ENCODE measurements at places on chromosomes 4 and X.
A peak's percentile ranks its signal among the peaks of the same experiment; 100 is the strongest.

- no peak for DNase-seq
Measured at GRCh38 chr4:19776929-19777328, 474.8 kb upstream of the SLIT2 start.

GRCh38 chrX:118552121-118552900 lies 56.7 kb downstream of the DOCK11 start:
- no peak for DNase-seq

DNA sequence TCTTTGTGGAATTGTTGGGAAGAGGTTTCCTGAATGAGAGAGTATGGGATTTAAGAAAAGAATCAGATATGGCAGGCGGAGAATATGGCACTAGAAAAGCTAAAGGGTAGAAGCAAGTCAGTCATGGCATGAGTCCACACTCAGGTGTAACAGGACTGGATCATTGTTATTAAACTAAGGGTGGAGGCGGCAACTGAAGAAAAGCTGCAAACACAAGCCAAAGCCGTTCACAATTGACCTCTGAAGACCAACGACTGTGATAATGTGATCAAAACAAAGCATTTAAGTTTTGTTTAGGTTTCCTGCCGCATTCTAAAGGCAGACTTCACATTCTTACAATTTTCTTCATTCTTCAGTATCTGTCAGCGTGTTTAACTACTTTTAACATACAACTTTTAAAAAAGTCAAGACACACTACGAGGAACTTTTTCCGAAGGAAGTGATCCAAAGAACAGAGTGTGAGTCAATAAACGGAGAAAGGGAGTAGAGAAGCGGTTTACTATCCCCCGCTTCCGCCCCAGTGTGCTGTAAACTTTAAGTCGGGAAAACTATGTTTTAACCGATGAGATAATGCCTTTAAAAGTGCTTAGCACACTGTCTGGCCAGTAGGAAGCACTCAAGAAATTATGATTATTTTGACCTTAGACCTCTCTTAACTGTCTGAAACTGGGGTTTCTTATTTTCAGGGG lies 909 bp upstream of the SLAIN2 start:
- no peak for DNase-seq

DNA sequence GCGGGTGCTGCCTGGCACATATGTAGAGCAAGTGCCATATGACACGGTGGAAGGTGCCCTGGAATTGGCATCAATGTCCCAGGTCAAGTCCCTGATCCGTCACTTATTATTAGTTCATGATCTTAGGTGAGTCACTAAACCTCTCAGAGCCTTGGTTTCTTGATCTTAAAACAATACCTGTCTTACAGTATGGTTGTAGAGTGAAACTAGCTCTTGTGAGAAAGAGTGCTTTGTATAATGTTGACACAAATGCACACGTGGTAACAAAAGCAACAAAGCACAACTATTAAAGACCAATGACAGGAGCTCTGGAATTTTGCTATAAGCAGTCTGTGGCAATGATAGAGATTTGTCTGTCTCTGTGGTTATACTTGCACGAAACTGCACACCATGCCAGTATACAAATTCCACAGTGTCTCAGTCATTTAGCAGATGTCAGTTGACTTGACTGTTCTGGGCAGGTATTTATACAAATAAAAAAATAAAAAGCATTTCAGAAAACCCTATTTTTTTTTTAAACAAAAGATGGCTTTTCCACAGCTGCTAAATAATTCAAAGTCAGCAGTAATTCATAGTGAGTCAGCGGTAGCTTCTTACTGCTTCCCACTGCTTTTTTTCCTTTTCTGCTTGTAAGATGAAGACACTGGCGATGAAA lies 19.7 kb upstream of the ACSL1 start:
- DNase-seq: no peak

DNA sequence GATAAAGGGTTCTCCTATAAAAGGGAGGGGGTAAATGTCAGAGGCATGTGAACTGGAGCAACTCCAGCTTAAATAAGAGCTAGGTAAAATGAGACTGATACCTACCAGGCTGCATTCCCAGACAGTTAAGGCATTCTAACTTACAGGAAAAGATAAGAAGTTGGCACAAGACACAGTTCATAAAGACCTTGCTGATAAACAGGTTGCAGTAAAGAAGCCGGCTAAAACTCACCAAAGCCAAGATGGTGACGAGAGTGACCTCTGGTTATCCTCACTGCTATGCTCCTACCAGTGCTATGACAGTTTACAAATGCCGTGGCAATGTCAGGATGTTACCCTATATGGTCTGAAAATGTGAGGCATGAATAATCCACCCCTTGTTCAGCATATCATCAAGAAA lies 13.1 kb upstream of the SULT1B1 start:
- no peak for DNase-seq

DNA sequence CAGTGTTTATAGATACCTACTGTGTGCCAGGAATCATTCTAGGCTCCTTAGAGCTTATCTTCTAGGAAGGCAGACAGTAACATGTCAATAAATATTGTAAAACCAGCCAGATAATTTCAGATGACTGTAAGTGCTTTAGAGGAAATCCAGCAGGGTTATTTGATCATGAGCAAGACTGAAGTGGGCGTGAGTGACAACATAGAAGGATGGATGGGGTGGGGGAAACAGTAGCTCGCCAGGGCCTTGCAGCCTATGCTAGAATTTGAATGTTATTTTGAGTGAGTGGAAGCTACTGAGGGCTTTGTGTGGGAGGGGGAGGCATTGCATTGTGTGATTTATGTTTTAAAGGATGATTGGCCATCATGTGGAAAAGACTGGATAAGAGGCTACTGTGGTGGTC lies 6.7 kb downstream of the SRD5A3 start:
- DNase-seq: no peak

GRCh38 chr4:60805500-60806313 lies 394.4 kb upstream of the ADGRL3 start:
- peak; percentile 0 for DNase-seq

DNA sequence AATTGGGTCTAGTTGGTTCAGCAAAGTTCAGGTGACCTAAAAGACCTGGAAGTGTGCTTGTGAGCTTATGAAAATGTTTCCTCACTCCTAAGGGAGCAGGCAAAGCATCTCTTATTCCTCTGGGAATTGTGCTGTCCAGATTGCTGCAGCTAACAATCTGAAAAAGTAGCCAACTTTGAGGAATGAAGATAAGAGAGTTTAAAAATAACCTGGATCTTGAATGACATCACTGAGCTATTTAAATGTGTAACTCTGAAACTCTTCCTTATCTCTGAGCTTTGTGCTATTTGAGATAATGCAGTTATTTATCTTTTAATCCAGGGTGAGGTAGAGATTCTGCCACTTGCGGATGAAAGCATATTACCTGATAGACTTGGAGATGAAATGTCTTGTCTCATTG lies 384.8 kb downstream of the PPP4R3C start:
- no peak for DNase-seq

DNA sequence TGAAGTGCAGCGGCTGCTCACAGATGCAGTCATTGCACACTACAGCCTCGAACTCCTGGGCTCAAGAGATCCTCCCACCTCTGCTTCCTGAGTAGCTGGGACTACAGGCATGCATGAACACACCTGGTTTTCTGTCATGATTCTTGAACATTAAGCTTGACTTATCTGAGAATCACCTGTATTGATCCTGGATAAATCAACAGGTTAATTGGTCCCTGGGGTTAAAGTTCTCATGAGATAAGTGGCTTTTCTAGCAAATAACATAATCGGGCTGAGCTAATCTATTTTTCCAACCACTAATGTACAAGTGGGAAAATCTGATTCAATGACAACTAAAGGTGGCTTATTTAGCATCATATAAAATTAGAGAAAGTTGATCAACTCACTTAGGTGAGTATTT lies 56.0 kb upstream of the LRAT start:
- no peak for DNase-seq

GRCh38 chr4:4591071-4591470 lies 49.2 kb upstream of the STX18 start:
- no peak for DNase-seq

DNA sequence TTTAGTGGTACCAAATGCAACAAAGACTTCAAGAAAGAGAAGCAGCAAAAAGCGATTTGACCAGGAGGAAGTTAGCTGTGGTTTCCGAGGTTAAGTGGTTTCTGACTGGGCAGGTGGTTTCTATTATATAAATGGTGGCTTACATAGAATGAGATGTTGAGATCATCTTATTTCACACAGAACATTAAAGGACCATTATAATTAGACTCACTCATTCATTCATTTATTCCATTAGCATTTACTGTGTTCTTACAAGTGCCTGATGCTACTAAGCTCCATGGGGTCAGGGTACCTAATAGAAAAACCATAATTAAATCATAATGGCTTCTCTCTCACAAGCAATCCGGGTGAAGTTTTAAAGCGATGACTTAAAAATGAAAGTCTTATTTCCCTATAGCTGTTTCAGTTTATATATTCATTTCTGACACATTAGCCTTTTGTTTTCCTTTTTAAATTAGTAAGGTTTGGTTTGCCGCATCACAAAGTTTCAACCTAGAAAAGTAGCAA lies 10.6 kb downstream of the TSPAN6 start:
- DNase-seq: peak; percentile 4

GRCh38 chr4:79514621-79515329 lies 106.7 kb upstream of the GK2 start:
- no peak for DNase-seq

- peak; percentile 61 for DNase-seq
Measured at GRCh38 chrX:130110379-130111219, at the start of gene ELF4. ELF4 (minus strand) TSS chrX:130110497; CDS start chrX:130081330, 29,167 bp downstream.

- no peak for DNase-seq
Measured at GRCh38 chr4:1608821-1609500, 75.2 kb downstream of the FAM53A start.

- DNase-seq: no peak
Measured at GRCh38 chr4:66906314-66906713, 639.0 kb downstream of the CENPC start.

DNA sequence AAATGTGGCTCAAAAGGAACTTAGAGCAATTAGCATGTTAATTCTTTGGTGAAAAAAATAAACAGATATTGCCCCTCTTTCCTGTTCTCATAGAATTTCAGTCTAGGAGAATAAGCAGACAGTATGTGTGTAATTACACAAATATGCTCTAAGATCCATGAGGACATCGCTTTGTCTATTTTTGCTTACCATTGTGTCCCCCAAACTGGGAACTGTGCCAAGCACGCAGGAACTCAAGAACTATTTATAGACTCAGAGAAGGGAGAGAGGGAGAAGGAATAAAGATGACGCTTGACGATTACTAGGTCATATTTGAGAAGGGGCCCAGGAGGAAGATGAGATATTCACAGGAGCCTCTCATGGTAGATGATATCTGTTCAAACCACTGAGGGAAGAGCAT lies 692.6 kb downstream of the RAB28 start:
- no peak for DNase-seq

GRCh38 chr4:1711055-1711570 lies 1.0 kb downstream of the SLBP start:
- DNase-seq: no peak

- no peak for DNase-seq
Measured at GRCh38 chr4:33626221-33626620, 2618.1 kb downstream of the ARAP2 start.

DNA sequence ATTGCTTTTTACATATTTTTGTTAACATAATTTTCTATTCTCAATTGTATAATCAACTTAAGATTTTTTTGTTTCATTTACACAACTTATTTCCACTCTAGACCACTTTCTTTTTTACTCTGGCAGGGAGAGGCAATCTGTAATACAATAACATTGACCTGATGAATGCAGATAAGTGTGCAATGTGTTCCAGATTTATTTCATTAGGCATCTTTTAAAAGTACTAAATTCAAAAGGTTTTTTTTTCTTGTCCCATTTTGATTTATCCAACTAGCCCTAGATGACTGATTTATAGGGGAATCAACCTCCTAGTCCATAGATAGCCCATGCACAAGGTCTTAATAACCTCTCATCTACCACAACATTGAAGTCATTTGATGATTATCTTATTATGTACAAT lies 55.5 kb upstream of the AGTR2 start:
- DNase-seq: no peak

GRCh38 chr4:54371173-54371572 lies 142.1 kb downstream of the PDGFRA start:
- DNase-seq: no peak

- DNase-seq: no peak
Measured at GRCh38 chrX:149830192-149830873, 48.6 kb downstream of the MAGEA9 start.

DNA sequence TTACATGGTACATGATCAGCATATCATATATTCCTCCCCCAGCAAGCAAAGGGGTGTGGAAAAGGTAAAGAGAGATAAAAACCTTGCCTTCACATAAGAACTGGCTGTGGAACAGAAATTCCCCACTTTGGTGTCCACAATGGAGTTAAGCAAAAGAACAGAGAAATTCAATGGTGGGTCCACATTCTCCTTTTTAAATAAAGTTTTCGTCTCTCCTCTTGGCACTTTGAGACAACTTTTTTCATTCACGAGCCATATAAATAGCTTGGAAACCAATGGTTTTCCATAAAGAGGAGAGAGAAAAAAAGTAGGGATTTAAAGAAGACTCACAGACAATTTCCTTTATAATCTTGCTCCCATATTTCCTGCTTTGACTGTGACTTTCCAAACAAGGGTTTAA lies 148.1 kb downstream of the TSPAN5 start:
- no peak for DNase-seq

DNA sequence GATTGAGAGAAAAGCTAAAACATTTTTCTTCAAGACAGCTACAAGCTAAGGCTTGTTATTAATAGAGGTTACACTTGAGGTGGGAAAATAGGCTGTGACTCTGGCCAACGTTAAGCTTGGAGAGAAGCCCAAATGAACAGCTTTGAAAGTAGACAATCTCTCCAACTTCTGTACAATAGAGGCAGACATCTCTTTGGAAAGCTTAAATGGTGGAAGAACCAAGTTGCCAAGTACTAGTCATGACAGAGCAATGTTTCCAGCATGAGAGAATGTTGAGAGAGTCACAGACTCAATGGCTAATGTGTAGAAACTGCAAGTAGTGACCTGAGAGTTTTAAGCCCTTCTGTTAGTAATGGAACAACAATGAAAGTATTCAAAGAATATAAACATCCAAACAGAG lies 298.1 kb downstream of the INPP4B start:
- DNase-seq: no peak

DNA sequence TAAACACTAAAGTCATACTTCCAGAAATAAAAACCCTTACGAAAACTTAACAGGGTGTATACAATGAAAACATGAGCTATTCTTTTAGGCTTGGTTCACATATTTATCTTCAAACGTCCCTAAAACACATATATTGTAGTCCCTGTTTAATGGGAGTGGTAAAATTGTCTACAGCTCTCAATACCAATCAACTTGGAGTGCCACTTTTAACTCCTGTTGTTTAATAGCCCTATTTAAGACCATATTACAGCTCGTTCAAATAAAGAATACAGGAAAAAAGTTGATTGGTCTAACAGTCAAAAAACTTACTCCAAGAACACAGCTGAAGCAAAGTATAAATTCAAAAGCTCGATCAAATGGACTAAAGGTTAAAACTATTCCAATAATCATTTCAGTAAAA lies 3.9 kb downstream of the UBE2D3 start:
- no peak for DNase-seq

All from GM19239 (cell line).